CD4-positive, alpha-beta T cell treated with Interleukin-4 for 4 hours (primary cell): ENCODE measurements at places on chromosomes 16 and 17.

DNA sequence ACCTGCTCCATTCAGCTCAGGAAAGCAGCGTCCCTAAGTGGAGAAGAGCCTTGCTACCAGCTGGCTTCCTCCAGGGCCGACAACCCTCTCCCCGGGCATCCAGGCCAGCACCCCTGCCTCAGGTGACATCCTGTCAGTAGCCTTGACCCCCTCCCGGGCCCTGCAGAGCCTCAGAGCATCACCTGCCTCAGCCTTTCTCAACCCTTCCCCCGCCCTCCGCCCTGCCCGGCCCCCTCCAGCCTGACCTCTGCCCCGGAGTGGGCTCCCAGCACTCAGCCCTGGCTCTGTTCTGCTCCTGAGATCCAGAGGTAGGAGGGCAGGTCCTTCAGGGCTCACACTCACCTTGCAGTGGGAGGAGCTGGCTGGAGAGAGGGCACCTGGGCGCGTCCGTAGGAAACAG, 73.8 kb upstream of the METRNL start:
- no peak for DNase-seq

GRCh38 chr16:27238016-27238587, 30.5 kb downstream of the NSMCE1 start:
- DNase-seq = peak; percentile 33

- no peak for DNase-seq
Observed at GRCh38 chr16:84485255-84486010, 19.0 kb downstream of the MEAK7 start.

GRCh38 chr17:5164436-5164835, 27.2 kb downstream of the ZNF594 start:
- DNase-seq = no peak

DNA sequence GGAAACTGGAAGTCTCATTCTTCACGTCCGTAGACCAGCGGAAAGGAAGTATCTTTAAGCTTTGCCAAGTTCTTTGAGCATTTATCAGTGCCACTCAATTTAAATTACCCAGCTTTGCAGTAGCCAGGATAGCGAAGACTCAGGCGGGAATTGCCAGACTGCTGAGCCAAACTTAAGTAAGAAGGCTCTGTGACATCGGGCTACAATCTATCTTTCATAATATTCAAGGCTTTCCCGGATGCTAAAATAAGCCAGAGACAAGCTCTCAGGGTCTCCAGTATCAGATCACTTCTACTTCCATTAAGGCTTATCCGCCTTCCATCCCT, 436 bp upstream of the BRIP1 start:
- DNase-seq = no peak

DNA sequence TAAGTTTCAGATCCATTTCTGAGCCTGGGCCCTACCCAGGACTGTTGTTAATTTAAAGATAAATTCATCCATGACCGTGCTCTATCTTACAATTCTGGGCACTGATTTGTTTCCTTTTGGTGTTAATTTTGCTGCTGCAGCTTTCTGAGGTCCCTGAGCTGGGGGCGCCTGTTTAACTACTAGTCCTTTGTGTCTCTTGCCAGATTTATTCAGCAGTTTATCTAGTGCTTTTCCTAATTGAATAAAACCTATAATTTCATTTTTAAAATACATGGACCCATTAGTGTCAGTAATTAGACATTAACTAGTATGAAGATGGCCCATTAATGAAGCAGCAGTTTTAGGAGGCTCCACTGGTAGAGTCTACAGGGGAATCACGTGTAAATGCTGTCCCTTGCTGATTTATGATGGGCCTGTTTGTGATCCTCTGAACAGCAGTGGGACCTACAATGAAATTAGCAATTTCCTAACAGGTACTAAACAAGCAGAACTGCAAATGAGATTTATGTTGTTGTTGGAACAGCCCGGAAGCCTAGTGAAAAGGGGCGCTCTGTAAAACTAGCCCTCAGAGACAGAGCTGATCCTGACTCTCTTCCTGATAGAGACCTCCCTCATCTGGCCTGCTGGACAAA, 54.7 kb downstream of the HS3ST2 start:
- no peak for DNase-seq
